T follicular helper cell (primary cell): ENCODE measurements at places on chromosomes 1 and 21.

- no peak for DNase-seq
These were observed 39.0 kb upstream of the PPP1R15B start for GRCh38 chr1:204450461-204451257.

GRCh38 chr1:214551436-214552173, at the start of gene PTPN14:
PTPN14 (minus strand) TSS chr1:214551602; CDS start chr1:214464803, 86,799 bp downstream.
- no peak for DNase-seq

DNA sequence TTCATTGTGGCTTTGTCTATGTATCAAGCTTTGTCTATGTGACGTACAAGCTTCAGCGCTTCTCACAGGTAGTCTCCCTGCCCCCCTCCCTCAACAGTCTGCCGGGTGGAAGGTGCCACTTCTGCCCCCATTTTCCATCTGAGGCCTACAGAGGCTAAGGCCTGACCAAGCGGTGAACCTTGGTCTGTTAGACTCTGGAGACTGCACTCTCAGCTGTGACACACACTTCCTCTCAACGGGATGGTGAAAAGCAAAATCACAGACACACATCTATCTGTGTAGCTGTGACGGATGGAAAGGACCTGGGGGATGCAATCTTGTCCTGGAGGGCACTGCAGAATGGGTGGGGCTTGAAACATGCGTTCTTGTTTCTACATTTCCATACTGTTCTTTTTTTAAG, 152.9 kb upstream of the EDN2 start:
- no peak for DNase-seq

DNA sequence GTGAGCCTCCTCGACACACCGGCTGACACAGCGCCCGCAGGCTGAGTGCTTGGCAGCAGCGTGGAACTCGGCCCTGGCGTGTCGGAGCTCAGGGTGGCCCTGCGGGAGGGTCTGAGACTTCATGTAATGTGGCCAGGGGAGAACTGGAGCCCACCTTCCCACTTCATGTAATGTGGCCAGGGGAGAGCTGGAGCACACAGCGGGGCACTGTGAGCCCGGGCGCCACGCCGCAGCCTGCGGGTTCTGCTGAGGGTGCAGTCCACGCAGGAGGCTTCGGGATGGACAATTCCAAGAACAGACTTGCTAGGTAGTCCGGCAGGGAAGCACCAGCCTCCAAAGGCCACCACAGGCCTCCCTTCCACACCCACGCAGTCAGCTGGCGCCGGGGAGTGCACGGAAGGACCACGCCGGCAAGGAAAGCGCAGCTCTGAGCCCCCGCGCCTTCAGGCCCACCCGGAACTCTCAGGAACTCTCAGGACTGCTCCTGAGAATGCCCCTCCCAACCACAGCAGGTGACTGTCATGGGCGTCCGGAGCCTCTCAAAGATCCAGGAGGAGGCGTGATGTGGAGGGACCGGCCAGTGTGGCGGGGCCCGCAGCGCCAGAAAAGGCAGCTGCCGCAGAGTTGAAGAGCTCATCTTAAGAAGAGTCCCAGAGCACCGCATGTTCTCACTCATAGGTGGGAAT, 19.3 kb upstream of the ADARB1 start:
- no peak for DNase-seq

GRCh38 chr1:231215681-231216385, 25.2 kb upstream of the GNPAT start:
- DNase-seq = no peak

DNA sequence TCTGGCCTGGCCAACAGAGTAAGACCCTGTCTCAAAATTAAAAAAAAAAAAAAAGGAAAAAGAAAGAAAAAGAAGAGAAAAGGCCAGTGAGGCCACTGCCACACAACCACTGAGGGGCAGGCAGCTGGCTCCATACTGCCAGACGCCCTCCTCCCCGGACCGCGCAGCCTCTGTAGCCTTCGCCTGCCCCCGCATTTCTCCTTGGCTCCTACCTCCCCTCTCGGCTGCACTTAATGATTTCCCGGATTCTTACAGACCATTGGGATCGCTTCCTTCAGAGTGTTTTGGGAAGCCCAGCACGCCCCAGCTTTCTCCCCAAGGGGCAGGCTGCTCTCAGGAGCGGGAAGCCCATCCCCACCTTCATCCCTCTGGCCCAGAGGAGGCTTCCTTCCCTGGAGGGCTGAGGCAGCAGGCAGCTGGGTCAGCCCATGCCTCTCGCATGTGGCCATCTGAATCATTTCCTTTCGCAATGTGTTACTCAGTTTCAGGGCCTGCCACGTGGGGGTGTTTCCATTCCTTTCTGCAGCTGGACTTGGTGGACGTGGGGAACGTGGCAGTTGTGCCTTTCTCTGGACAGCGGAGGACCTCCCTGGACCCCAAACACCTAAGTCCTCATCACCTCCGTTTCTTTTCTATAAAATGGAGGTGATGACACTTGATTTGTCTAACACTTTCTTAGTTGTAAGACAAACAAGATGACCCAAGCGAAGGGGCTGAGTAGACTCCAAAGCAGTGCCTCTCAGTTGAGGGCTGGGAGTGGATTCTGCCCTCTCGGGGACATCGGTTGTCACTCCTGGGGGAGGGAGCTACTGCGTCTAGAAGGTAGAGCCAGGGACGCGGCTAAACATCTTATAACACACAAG, 2.3 kb downstream of the SLC2A5 start:
- DNase-seq = no peak

DNA sequence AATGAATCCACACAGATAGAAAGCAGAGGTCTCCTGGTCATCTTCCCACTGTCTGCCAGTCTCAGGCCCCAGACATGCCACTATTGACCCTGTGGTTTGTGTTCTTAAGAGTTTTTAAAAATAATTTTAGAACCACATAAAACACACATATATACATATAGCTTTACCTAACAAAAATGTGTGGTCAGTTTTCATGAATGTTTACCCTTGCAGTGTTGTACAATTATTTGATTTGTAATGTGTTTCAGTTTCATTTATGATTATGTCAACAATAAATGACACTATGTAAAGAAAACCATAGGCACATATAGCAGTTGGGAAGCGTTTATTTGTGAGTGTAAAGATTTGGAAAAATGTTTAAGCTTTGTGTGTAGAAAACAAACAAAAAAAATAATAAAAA, 17.1 kb downstream of the CHAF1B start:
- no peak for DNase-seq

- no peak for DNase-seq
These were observed 9.2 kb downstream of the PHLDA3 start for GRCh38 chr1:201459775-201460174.

- DNase-seq = no peak
These were observed 27.2 kb upstream of the RCSD1 start for GRCh38 chr1:167602840-167603239.

GRCh38 chr1:116167625-116168276, 56.6 kb downstream of the MAB21L3 start:
- no peak for DNase-seq

DNA sequence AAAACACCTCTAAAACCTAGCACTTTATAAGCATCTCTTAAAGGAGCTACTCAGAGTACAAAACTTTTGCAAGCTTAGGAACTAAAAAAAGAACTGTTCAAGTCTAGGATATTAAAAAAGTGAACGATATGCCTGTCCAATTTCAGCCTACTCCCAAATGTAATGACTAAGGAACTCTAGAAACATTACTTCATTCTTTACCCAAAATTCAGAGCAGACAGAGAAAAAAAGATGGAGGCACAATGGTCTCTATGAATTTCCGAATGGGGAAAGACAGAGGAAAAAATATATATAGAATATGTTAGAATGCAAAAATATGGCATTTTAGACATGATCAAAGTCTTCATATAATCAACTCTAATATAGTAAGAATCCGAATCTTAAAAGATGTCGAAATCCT, 61.2 kb downstream of the TP53BP2 start:
- DNase-seq = no peak

- DNase-seq = no peak
These were observed 123.7 kb downstream of the ACTL8 start for GRCh38 chr1:17878837-17879236.

GRCh38 chr1:203133970-203134725, 6.6 kb downstream of the ADORA1 start:
- no peak for DNase-seq
